ENCODE measurements at places on chromosomes 4 and X.

GRCh38 chr4:146165221-146165620 lies 10.3 kb upstream of the LSM6 start:
- no peak for DNase-seq

DNA sequence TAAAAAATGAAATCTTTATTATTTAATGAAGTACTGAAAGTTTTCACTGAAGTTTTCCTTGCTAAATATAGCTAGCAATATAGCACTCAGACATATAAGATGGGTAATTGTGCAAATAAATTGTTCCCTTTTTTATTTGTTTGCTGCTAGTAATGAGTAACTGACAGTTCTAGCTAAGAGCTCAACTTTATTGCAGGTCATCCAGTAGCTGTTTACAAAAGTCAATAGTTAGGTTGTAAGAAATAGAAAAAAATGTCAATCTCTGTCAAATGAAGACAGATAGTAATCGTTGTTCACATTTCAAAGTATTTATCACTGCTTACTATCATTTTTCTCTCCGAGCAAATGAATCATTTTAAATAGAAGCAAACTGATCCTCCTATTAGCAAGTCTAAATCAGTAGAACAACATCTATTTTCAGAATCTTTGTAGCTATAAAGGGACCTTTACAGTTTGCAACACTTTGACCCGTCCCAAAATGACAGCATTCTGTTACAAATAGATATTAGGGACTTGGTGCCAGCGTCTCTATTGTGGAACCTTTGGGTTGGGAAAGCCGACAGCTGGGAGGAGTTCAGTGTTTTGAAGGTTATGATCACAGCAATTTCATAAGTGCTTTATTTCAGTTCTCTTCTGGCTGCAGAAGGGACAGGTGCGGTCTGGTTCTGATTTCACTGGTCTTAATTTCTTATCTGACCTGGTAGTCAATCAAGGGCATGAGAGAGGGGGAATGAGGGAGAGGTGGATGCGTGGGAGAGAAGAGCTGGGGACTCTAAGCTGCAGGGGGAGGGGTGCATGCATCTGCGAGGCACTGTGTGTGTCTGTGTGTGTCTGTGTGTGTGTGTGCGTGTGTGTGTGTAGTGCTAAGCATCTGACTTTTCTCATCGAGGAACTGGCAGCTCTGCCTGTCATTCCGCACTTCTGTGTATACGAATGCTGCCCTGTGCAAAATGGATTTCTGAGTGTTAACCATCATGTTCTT lies 227.9 kb upstream of the PITX2 start:
- DNase-seq, result no peak

DNA sequence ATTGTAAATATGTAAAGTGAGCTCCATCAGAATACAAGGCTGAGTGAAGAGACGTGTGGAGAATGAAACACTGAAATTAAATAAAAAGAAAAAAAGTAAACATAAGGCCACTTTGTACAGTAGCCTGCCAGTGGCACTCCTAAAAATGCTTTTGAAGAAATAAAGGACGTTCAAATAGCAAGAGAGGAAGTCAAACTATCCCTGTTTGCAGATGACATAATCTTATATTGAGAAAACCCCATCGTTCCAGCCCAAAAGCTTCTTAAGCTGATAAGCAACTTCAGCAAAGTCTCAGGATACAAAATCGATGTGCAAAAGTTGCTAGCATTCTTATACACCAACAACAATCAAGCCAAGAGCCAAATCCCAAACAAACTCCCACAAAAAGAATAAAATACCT lies 24.2 kb downstream of the RASSF6 start:
- DNase-seq, result no peak

DNA sequence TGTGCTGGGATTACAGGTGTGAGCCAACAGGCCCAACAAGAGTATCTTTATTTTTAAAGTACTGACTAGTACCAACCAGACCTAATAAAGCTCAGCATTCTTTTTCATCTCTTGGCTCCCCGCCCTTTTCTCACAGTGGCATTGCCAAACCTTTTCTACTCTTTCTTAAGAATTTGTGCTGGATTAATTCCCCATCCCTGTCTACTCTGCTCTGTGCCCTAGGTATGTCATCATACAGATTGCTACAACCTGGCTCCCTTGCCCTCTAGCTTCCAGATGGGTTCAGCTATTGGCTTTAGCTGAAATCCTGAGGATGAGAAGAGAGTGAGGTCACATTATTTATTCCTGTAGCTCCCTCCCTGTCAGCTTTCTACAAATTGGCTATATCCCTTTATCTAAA lies 34.9 kb upstream of the CCNI start:
- no peak for DNase-seq

- DNase-seq, result peak; percentile 44
These were observed 37.1 kb upstream of the ELF2 start for GRCh38 chr4:139214039-139214534.

- peak; percentile 12 for DNase-seq
These were observed 177.1 kb upstream of the MID1 start for GRCh38 chrX:10797466-10797865.

DNA sequence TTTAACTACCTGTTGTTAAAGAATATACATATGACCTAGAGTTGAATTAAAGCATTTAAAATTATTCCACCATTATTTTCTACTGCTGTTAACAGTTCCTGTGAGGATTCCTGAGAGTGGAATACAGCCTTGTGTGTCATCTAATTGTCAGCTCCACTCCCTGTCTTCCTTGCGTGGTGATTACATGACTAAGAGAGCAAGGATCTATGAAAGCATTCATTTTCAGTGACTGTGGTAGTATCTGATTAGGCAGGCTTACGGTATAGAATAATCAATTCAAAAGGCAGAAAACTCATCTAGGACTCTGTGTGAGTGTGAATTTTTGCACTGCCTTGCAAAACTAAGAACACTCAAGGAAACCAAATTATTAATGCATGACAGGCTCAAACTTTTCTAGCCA lies 577.8 kb downstream of the SH3BGRL start:
- no peak for DNase-seq

DNA sequence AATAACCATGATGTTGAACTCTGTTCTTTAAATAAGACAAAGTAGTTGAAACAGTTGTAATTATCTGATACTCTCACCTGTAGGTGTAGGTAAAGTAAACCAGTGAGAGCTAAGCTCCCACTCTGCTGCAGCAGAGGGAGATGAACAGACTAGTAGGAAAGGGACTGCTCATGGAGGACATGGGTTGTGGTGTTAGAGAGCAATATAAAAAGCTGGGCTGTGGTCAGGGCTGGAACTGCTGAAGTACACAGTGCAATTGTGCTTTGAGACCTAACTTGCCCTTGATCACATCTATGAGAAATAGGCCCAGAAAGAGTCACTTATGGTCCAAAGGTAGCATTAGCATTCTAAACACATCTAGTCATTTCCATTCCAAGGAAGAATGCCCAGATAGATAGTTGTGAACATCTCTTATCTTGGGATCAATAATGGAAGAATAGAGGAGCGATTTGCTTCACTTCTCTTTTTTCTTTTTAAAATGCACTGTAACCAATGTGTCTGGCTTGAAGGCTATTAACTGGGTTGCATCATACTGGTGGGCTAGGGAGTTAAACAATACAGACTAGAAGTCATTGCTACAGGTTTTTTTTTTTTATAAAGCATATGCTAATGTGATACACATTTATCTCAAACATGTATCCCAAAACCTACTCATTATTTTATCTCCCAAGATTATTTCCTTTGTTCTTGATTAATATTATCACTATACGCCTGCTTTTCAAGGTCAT lies 251.3 kb upstream of the CENPE start:
- DNase-seq, result no peak

Measured in fibroblast of villous mesenchyme (primary cell).